ENCODE measurements at places on chromosomes 5 and 9. TPM values are rescaled to one million over a fixed set of nuclear protein-coding genes. Genes with fewer than 3 reads are reported as not detected.

GRCh38 chr5:120096413-120096812 lies 367.7 kb upstream of the PRR16 start:
- no peak for DNase-seq

OR1Q1 gene
- not detected for polyA plus RNA-seq

GRCh38 chr9:72151104-72151503 lies 1.9 kb downstream of the GDA start:
- DNase-seq, result no peak

DNA sequence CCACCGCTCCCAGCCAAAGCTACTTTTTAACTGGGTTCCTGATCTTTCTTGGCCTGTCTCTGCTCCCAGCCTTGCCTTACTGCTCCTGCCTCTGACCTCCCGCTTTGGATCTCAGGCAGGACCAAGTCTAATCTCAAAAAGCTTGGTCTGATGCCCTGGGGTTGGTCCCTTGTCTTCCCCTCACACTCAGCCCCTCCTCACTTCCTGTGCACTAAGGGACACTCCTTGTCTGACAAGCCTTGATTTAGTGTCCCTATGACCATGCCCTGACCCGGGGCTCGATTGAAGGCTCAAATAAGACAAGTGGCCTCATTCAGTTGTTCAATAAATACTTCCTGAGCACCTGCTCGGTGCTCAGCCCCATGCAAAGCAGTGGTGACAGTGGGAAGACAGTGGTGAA lies 3.7 kb upstream of the GTF3C5 start:
- no peak for DNase-seq

- no peak for DNase-seq
Measured at GRCh38 chr5:54275361-54275760, 35.0 kb downstream of the ARL15 start.

TRIM36 gene
- not detected for polyA plus RNA-seq
